ENCODE measurements at places on chromosomes 11 and 22.

GRCh38 chr11:115939104-115939730 is 435.0 kb upstream of the CADM1 start:
- ATAC-seq, result no peak

GRCh38 chr22:46077669-46078099 is 72.6 kb upstream of the PPARA start:
- no peak for ATAC-seq

DNA sequence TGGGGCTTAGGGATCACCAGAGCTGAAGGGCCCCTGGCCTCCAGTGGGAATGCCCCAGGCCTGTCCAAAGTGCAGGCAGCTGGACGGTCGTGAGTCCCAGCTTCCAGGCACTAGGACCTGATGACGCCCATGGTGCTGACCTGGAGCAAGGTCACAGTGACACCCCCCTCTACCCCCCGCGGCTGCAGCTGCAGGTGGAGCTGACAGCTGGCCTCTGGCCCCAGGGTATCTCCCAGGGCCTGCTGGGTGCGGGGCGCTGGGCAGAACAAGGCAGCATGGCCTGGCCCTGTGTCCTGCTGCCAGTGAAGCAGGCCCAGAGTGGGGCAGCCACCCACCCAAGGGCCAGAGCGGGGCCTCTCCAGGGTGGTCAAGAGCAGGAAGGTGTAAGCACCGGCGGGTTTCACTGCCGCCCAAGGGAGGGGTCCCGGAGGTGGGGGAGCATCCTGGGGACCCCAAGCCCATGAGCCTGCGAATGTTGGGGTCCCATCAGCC is 553 bp upstream of the TCIRG1 start:
- ATAC-seq, result peak; percentile 0

GRCh38 chr11:95426823-95427462 is 195.9 kb upstream of the SESN3 start:
- ATAC-seq, result no peak

GRCh38 chr22:31045900-31046538 is 35.1 kb upstream of the SMTN start:
- no peak for ATAC-seq

DNA sequence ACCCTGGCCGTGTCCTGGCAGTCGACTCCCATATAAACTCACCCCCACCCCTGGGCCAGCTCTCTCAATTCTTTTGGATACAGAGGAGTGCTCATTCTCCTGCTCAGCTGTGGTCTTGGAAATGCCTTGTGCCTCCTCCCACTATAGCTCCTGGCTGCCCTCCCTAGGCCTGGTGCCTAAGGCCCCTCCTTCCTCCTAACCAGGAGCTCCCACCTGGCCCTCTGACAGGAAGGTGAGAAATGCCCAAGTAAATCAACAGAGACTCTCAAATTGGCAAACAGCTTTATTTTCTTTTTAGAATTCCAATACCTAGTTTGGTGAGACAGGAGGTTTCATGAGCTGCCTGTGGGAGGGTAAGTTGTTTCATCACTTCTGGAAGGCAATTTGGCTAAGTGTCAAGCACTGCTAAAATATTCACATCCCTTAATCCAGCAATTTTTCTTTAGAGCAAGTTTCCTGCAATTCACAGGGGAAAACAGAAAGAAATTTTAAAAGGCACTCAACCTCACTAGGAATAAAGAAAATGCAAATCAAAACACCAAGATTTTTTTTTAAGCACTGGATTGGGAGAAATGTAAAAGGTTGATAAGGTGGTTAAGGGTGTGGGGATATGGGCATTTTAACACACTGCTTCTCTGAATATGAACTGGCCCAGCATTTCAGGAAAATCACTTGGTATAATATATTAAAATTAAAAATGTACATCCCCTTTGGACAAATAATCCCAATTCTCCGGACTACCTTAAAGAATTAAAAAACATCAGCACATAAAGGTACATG is 209.7 kb upstream of the ARHGAP20 start:
- no peak for ATAC-seq

DNA sequence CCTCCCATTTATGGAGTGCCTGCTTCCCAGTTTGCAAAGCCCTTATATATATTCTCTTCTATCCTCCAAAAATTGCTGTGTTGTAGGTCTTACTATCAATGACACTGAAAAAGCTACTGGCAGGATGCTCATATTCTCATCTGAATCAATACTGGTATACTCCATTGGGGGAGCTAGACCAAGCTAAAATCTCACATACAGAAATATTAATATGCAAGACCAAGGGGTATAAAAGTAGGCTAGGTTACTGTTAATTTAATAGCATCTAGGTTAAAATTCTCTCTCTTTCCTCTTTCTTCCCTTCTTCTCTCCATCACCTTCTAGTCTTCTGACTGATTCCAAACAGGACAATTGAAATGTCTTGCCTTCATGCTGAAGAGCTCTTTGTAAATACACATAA is 17.1 kb upstream of the BDNF start:
- no peak for ATAC-seq

DNA sequence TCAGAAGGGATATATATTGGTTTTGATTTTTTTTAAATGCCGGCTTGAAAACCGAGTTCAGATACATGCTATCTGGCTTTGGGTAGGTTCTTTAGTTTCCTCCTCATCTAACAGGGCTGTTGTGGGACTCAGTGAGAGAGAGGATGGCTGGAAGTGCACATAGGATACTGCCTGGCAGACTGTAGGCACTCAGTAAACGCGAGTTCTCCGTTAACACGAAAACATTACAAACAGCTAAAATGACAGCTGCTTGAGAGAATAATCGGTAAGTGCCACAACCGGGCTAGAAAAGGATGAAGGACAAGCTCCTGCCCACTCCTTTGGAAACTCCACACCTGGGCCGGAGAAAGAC is 369 bp downstream of the XRRA1 start:
- ATAC-seq, result peak; percentile 18

GRCh38 chr11:57711414-57712255 is at the start of gene MED19:
Gene MED19 (minus strand): TSS chr11:57712215. CDS start chr11:57712179, 36 bp downstream.
- ATAC-seq, result peak; percentile 72

DNA sequence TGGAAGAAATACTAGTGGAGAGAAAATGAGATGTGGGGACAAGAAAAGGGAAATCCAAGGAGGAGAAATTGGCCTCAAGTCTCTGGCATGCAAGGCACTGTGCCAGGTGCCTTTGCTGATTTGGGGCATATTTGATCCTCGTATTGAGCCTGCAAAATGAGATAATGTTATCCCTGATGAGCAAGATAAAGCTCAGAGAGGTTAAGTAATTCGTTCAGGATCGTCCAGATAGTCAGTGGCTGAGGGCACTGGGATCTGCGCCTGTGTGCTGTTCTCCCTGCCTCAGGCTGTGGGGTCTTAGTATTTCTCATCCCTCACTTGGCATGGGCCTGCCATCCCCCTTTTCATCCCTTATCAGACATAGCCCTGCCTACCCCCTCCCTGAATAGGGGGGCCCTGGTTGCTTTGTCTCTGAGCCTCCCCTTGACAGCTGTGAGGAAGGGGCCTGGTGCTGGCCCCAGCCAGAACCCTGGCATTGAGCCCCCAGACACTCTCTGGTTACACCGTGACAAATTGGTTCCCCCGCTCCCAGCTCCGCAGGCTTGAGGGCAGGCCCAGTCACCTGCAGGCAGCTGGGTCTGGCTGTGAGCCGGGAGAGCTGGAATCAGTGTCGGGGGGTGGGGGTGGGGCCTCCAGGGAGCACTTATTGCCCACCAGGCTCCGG is 85.7 kb downstream of the NECTIN1 start:
- ATAC-seq, result no peak

DNA sequence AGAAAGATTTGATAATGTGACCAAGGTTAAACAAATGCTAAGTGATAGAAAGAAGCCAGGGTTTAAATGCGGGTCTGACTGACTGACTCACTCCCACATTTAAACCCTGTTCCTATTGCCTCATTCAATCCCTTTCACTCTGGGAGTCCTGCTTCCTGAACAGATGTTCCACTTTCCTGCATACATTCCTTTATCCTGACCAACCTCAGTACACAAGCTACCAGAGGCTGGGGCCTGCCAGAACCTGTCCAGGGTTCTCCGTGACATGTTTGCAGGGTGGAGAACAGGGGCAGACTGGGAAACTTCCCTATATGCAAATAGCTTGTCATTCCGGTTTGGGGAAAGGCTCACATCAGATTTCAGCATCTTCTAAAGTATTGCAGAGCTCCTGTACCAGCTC is 3.0 kb upstream of the ANKK1 start:
- no peak for ATAC-seq

DNA sequence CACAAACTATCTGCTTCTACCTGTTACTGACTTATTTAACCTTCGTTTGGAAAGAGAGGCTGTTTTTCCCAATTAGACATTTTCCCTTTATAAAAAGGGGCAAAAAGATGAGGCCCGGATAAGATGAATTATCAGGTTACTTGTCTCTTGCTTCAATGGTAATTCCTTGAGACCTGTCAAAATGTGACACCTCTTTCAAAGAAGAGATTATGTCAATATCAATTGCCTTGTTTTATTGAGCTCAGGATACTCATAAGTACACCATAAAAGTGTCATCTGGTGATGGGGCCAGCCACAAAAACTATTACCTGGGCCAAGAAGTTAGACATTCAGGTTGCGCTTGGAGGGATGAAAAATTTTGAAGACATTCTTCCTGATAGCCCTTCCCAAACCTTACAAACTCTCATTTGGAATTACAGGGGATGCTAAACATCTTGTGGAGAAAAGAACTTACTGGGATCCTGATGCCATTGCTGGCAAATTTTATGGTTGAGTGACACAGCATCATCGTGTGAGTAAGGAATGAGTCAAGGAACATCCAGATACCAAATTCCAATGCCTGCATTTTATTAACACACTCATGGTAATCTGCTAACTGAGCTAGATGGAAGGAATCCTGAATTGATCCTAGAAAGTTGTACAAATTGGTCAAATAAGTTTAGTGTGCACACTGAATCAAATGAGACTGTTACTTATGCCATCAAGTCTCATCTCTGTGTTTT is 1071.2 kb downstream of the LRRC4C start:
- ATAC-seq, result no peak

DNA sequence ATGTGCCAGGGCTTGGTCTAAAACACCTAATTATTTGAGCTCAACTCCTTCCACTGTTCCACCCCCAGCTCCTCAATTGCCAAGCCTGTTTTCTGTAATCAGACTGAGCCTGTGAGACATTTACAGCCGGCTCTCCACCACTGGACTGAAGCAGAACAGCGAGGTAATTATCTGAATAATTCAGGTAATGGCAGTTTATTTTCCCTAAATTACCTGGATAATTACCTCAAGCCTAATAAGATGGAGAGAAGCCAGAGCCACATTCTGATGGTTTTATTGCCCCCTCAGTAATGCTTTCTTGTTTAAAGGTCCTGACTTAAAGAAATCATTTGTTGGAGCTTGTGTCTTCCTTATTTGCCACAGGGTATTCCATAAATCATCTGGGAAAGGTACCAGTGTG is 64.2 kb downstream of the FZD4 start:
- ATAC-seq, result no peak

DNA sequence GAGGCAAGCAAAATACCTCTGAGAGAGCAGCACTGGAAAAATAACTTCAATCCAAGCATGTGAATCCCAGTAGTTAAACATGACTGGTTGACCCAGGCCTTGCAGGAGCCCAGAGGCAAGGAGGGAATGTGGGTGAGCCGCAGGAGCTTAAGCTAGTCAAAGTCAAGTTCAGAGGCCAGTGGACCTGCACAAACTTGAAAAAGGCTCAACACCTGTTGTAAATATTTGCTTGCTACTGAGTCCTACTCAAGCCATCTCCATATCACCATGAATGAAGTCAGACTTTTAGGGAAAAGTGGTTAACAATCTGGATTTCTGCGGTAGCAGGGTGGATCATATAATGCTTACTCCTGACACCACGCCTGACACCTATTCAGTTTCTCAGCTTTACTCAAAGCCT is 4.8 kb upstream of the CAT start:
- ATAC-seq, result no peak

GRCh38 chr11:117259417-117259816 is 26.9 kb downstream of the RNF214 start:
- ATAC-seq, result no peak

GRCh38 chr22:47095395-47096122 is 333.1 kb downstream of the TBC1D22A start:
- ATAC-seq, result no peak

DNA sequence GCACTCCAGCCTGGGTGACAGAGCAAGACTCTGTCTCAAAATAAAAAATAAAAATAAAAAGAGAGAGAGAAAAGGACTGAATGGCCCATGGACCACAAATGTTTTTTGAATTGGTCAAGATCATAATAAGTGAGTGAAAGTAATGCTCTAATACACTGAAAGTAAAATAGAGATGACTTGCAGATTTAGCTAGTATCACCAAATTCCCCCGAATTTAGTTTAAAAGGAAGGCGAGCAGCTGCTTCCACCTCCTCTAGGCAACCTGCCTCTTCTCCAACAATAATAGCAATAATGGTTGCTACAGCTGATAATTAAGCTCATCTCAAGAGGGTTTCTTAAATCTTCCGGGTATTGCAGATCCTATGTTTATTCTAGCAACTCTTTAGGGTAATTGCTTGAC is 36.8 kb downstream of the CELF1 start:
- ATAC-seq, result no peak

GRCh38 chr22:39219071-39220039 is 25.4 kb downstream of the PDGFB start:
- ATAC-seq, result no peak

GRCh38 chr11:3199537-3200295 is 18.9 kb downstream of the MRGPRG start:
- no peak for ATAC-seq

DNA sequence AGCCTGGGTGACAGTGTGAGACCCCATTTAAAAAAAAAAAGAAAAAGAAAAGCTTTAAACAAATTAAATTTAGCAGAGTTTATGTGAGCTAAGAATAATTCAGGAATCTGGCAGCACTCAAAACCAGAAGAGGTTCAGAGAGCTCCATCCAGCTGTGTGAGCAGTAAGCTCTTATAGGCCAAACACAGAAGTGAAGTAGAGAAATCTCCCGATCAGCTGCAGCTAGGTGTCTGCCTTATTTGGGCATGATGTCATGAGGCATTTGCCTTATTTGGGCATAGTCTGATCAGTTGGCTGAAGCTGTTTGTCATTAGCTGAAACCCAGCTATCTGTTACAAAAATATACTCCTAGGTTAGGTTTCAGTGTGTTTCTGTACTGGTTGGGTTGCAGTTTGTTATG is 8.2 kb downstream of the MS4A15 start:
- ATAC-seq, result peak; percentile 27

- ATAC-seq, result no peak
Measured at GRCh38 chr11:126636911-126637794, 281.7 kb downstream of the ST3GAL4 start.

DNA sequence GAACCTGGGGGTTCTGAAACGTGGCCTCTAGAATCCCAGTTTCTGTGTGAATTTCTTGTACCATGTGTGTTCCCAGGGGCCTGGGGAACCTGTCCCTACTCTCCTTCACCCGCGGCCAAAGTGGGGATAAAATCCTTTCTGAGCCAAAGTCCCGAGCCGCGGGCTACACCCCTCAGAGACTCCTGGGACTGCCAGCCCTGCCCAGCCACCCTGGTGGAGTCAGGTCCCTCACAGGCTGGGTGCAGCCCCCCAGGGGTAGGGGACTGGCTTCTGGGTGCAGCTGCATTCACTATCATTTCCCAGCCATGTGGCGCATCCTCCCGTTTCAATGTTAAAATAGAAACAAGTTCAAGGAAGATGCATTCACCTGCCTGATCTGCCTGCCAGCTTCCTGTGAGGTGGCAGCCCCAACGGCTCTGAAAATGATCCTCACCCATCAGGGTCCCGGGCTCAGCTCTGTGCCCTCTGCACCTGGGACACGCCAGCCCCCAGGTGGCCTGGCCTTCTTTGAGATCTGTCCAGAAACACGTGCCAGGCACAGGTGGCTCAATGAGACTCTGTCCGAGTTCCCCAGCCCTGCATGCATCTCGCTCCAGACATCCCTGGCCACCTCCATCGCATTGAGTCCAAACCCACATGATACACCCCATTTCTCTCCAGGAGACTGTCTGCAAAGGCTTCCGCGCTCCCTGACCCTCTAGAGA is 338.8 kb downstream of the CTTN start:
- ATAC-seq, result no peak

GRCh38 chr11:93697611-93698010 is 36.1 kb downstream of the CEP295 start:
- ATAC-seq, result no peak
